Substantia nigra (tissue), 51 donors: ENCODE measurements at places on chromosomes 12 and 14.

- peak; percentile 10 for DNase-seq
Measured at GRCh38 chr12:95820096-95820703, 29.6 kb upstream of the NTN4 start.

DNA sequence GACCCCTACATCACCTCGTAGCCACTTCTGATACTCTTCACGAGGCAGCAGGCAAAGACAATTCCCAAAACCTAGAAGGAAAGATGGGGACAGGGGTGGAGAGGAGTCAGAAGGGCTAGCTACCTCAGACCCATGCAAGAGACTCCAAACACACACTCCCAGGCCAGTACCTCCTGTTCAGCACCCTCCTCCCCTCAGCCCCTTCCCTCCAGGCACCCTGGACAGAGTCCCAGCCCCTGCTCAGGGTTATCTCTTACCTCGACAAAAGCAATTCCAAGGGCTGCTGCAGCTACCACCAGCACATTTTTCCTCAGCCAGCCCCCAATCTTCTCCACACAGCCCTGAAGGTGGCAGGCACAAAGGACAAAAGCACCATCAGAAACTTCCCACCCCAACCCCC, 3.3 kb downstream of the CD63 start:
- no peak for DNase-seq

DNA sequence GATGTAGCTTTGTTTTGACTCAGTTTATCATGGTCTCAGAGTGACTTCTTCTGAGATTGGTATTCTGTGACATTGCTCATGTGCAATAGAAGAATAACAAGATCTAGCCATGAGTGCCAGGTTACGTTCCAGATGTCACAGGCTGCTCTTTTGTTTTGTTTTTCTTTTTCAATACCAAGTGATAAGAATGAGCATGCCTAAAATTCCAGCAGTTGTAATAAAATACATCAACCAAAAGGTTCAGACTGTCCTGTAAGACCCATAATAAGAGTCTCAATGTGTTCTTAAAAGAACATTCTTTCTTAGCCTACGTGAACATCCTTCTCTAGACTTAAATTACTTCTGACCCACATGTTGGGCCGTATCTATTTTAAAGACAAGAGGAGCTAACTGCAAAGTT, 669.2 kb downstream of the DIO2 start:
- DNase-seq, result no peak

DNA sequence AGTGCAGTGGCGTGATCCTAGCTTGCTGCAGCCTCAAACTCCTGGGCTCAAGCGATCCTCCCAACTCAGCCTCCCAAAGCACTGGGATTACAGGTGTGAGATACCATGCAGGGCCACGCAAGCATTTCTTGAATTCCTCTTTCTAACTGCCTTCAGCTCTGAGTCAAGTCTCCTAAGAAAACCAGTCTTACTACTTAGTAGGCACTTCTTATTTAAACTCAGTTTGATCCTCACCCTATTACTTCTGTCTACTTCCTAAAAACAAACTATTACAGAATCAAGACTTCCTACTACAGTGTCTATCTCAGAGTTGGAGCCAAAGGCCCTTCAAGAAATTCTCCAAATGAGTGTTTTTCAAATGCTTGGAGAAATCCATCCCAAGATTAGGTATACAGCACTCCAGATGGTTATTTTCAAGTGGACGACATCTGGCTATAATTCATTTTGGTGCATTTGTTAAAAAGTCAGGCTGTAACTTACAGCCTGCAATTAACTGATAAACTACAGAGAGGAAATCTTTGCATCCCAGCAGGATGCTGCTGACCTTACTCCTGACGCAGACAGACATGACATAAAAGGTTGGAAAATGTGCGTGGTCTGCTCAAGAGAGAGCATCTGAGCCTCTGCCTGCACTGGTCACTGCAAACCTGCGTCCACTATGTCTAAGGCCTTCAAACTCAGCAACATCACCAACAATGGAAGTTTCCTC, 34.7 kb downstream of the SSH1 start:
- no peak for DNase-seq

DNA sequence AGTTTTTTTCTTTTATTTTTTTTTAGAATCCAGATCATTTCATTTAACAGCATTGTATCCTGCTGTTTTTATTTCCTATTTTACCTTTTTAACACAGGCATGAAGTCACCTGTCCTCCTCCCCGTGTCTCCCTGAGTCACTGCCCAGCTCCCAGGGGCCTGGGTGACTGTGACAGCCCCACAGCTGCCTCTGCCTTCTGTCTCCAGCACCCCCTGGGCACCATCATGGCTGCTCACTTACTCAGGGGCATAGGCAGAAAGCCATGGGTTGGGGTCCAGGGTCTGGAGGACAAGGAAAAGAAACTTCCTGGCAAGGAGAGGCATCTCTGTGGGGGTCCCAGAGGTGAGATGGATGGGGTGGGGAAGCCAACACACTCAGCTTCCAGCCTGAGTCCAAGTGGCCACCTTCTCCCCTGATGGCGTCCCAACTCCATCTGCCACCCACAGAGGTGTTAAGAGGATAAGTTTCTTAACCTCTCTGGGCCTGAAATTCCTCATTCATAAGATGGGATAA, 25.3 kb downstream of the TMEM63C start:
- DNase-seq, result no peak

DNA sequence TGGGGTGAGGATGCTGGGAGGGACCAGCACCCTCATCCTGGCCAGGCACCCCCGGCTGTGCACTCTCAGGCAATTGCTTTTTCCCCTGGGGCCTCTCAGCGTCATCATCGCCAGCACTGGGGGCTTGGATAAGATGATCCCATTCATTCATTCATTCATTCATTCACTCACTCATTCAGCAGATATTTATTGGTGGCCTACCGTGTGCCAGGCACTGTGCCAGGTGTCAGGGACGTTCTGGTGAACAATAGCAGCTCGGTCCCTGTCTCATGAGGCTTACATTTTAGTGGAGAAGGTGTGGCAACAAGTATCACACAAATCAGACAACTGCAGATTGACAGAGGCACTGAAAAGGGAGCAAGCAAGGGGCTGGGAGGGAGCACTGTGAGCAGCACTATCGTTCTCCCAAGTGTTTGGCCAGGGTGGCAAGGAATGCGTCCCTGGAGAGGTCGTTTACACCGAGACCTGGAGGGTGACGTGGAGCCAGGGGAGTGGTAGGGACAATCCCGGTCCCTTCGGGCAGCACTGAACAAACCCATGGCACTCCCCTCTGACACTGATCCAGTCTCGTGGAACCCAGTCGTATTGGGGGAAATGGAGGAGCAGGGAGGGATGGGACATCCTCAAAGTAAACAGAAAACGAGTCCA, 124.1 kb downstream of the PAPOLA start:
- no peak for DNase-seq

DNA sequence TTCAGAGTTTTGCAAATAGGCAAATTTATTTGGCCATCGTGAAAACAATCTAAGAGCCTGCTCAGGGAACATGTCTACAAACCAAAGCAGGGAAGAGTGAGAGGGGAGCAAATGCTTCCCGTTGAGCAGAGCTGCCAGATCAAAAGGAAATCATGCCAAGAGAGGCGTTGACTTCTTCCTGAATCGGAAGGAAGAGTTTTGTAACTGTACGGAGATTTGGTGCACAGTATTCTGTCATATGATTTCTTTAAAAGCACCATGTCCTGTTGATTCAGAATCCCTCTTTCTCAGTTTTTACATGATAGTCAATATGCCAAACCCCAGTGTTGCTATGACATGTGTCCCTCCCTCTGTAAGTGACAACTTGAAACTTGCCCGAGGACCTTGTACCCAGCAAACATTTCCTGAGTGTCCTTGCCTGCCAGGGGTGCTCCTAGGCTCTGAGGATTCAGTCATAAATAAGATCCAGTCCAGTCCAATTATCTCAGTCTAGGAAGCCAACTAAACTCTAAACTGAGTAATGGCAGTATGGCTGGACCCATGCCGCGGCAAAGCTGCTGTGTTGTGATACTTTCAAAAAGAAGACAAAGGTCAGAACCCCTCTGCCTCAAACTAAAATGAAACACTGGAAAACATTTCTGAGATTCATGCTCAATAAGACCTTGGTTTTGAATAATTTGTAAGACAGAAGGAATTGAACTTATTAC, 300.1 kb upstream of the FKBP4 start:
- DNase-seq, result no peak
